ENCODE measurements at places on chromosomes 16 and 17. TPM values are rescaled to one million over a fixed set of nuclear protein-coding genes. Genes with fewer than 3 reads are reported as not detected.

Gene ADAD2
- not detected for total RNA-seq

Gene PIRT
- 0.06 TPM for total RNA-seq

Gene FTSJ3
- 28.4 TPM for total RNA-seq

Gene MPV17L
- 13.0 TPM for total RNA-seq

Gene TBC1D3H
- total RNA-seq: not detected

Gene PPY
- not detected for total RNA-seq

Gene TMEM208
- 33.2 TPM for total RNA-seq

Gene COL1A1
- 17.1 TPM for total RNA-seq

- no peak for DNase-seq
Observed at GRCh38 chr17:28120766-28121165, 78.3 kb downstream of the NLK start.

DNA sequence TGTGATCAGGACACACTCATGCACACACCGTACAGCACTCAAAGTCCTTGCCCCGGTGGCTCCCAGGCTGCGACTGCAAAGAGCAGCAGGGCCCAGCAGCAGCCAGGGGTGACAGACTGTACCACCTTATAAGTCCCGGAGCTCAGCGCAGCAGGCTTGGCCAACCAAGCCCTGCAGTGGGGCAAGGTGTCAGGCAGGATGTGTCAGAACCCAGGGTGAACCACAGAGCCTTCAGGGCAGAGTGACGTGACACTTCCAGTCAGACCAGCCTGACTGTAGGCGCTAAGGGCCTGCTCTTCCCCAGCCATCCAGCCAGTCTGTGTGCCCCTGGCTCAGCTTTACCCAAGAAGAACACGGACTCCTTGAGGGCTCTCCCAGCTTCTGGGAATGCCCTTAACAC, 204.1 kb downstream of the COPRS start:
- peak; percentile 58 for DNase-seq

- DNase-seq: no peak
Observed at GRCh38 chr16:50950955-50951354, 200.1 kb downstream of the SALL1 start.

- peak; percentile 52 for DNase-seq
Observed at GRCh38 chr16:56087626-56088025, 103.7 kb upstream of the GNAO1 start.

DNA sequence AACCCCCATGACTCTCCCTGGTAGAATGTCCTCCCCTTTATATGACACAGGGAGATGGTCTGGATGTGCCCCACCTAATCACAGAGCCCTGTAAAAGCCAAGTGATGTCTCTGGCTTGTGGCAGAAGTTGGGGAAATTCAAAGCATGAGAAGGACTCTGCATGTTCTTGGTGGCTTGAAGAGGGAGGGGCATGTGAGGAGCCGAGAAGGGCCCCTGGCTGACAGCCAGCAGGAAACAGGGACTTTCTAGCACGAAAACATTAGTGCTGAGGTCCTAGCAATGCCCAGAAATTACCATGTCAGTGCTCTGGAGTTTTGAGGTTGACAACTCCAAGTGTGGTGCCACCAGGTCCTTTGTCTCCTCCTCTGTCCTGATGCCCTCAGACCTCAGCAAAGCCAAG, 75.9 kb downstream of the USP22 start:
- no peak for DNase-seq

DNA sequence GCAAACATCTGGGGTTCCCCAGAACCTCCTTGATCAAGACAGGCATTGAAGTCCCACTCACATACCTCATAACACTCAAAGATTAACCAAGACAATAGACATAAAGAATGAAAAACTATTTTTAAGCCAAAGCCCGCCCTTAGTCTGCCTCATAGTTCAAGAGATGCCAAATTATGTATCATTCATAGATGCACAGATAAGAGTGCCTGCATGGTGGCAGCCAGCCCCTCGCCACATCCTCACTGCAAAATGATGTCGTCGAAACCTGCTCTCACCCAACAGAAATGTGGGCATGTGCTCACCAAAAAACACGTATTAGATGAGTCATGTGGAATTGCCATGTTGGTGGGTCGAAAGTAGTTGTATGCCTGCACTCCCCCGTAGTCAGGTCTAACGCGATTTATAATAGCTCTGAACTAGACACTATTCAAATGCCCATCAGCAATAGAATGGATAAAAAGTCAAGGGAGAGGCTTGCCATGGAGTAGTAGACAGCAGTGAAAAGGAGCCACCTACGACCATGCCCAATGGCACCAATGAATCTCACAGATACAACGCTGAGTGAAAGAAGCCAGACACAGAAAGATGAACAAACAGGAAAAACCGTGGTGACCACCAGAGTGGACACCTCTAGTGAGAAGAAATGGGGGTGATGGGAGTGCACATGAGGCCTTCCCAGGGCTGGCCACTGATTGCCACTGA, 64.8 kb downstream of the C16orf95 start:
- no peak for DNase-seq

DNA sequence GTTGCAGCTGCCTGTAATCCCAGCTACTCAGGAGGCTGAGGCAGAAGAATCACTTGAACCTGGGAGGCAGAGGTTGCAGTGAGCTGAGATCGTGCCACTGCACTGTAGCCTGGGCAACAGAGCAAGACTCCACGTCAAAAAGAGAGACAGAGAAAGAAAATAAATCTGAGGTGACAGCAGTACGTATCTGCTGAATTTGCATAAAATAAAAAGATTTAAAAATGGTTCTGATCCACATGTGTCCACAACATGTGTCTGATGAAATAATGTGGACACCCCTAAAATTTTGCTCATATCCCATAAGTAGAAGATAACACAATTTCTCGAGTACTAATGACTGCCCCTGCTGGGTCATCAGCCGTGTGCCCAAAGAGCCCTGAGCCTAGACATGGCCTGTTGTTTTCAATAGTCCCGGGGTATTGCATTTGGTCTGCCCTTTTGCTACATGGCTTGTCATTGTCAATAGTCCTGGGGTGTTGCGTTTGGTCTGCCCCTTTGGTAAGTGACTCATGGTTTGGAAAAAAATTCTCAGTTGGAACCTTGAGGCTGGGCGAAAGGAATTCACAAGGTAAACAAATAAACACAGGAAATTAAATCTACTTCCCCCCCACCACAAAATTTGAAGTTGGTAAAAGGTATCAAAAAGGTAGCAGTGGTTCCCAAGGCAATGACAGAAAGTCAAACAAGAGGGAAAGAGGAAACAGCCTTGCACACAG, 434.6 kb upstream of the MAF start:
- DNase-seq: no peak
